ENCODE measurements at places on chromosomes 1 and 21.

DNA sequence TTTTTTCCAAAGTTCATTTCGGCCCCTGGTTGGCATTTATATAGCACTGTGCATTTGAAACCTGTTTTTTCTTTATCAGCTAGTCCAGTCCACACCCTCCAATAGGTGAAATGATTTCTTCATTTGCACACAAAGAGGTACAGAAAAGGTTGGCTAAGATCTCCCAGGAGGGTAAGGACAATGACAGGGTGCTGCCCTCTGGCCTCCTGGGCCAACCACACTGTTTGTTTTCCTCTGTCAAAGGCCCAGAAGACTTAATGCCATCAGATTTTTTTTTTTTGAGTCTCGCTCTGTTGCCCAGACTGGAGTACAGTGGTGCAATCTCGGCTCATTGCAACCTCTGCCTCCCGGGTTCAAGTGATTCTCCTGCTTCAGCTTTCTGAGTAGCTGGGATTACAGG lies 70.1 kb upstream of the EFHD2 start:
- DNase-seq = no peak

DNA sequence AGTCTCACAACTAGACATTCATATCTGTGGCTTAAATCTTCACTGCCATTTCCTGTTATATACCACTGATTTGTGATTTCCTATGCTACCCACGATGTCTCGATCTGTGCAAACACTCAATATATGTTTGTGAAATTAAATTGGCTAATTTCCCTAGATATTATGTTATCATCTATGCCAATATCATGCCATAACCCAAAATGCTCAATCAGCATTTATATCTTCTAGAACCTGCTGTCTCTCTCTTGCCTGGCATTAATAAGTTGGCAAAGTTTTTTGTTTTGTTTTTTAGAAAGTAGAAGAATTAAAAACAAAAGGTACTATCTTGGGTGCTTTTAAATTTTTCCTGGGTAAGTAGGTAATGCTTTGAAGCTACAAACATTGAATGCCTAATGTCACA lies 358.5 kb upstream of the DAB1 start:
- no peak for DNase-seq

- DNase-seq = no peak
Measured at GRCh38 chr1:100989306-100990077, 36.1 kb downstream of the DPH5 start.

DNA sequence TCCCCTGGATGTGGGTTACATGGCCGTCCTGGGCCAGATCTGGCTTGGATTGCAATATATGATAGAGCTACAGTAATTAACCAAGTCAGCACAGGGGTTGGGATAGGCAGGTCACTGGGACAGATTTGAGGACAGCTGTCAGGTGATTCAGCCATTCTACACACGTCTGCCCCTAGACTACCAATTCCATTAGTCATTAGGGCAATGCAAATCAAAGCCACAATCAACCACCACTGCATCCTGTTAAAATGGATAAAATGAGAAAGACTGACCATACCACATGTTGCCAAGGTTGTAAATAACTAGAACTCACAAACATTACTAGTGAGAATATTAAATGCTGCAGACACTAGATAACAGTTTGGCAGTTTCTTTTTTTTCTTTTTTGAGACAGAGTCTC lies 16.0 kb downstream of the C21orf58 start:
- no peak for DNase-seq

DNA sequence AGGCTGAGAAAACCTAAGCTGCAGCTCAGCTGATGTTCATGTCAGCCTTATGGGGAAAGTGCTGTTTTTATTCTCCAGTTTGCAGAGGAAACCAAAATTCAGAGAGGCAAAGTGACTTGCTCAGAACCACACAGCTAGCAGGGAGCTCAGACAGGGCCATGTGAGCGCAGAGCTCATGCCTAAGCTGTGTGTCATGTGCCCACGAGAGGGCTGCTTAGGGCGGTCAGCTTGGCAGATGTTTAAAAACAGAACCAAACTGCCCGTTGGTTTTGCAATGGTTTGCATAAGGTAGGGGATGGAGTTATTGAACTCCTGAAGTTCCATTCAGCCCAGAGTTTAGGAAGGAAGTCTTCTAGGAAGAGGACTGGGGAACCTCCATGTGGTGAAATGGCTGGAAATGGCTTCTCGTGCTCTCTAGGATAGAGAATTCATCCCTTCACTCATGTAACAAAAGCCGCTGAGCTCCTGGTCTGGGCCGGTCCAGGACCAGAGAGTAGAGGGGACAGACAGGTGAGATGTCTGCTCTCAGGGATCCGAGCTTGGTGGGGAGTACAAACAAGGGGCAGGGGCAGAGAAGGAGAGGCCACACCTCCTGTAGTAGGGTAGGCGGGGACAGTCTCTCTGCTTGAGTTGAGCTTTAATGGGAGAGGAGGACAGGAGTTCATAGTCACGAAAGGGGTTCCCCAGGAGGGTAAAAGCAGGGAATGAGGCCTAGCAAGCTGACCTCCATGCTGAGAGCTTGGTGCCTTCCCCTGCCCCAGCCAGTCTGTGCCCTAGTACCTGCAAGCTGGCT lies 46.9 kb downstream of the ARHGEF10L start:
- DNase-seq = no peak

GRCh38 chr1:212700892-212701819 lies 1.5 kb upstream of the BATF3 start:
- no peak for DNase-seq

- DNase-seq = no peak
Measured at GRCh38 chr1:224183591-224184312, 712 bp downstream of the DEGS1 start.

DNA sequence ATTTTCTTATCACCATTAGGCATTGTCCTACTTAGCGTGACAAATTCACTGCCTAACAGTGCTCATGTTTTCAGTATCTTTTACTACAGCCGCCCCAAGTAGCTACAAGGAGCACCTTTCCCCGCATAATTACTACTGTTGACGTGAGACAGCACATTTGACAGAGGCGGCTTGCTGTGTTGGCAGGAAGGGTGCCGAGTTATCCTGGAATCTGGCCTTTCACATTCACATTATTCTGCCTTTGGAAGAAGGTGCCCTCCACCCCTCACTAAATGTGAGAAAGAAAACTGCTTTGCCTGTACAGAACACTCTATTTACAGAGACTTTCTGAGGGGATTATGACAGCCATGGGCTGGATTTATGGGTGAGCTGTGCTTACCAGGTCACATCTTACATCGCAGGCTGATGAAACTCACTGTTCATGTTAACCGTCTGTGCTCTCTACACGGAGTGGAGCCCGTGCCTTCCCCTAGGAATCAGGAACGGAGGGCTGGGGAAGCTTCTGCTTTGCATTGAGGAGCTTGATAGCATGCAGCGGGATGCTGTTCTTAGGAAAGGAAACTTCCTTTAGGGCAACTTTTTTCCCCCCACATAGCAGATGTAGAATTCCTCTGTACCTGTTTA lies 148.0 kb upstream of the ZRANB2 start:
- DNase-seq = no peak

- no peak for DNase-seq
Measured at GRCh38 chr1:75100481-75101092, 33.6 kb upstream of the LHX8 start.

- no peak for DNase-seq
Measured at GRCh38 chr1:52913537-52913936, 8.0 kb downstream of the ECHDC2 start.

All from thoracic aorta (tissue), 2 donors.